ENCODE measurements at places on chromosomes 1 and 21.

GRCh38 chr1:195336812-195337211 is 1271.4 kb downstream of the KCNT2 start:
- H3K36me3 ChIP-seq: no peaks in the 10 kb centered on the region
- H3K4me3 ChIP-seq: no peak overlapping the region
- no peaks in the 10 kb centered on the region for H3K4me1 ChIP-seq
- DNase-seq: no peak
- no peak overlapping the region for H3K27ac ChIP-seq
- peaks cover 9% of the 10 kb centered on the region for H3K27me3 ChIP-seq

GRCh38 chr1:175927944-175928343 is 184.5 kb upstream of the TNR start:
- no peaks in the 10 kb centered on the region for H3K4me1 ChIP-seq
- no peaks in the 10 kb centered on the region for H3K36me3 ChIP-seq
- DNase-seq: no peak

DNA sequence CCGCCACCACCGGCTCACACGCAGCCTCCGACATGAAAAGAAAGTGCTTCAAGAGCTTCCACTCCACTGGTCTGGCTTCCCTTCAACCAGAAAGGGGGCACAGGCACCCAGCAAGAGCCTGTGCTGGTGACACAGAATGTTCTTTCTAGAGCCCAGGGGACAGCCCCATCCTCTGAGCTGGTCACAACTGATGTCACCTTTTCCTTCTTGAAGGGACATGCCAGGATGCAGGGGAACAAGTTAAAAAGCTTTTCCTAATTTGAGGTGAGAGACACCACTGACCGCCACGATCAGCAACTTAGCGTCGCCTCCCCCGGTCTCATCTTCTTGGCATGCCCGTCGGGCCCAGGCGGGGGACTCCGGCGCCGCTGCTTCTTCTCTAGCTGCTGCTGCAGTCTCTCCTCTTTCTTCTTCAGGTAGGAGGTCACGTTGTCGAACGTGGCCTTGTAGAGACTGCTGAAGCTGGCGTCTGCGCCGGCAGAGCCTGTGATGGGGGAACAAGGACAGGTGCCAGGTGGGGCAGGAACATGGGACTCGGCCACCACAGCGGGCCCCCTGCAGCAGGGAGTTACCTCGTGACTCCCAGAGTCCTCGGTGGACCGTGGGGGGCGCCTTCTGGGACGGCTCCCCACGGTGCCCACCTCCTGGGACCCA is 29.5 kb downstream of the WDR4 start:
- H3K36me3 ChIP-seq: peaks cover 8% of the 10 kb centered on the region
- no peak for DNase-seq
- peaks cover 8% of the 10 kb centered on the region for H3K4me1 ChIP-seq
- H3K4me3 ChIP-seq: no peak overlapping the region

DNA sequence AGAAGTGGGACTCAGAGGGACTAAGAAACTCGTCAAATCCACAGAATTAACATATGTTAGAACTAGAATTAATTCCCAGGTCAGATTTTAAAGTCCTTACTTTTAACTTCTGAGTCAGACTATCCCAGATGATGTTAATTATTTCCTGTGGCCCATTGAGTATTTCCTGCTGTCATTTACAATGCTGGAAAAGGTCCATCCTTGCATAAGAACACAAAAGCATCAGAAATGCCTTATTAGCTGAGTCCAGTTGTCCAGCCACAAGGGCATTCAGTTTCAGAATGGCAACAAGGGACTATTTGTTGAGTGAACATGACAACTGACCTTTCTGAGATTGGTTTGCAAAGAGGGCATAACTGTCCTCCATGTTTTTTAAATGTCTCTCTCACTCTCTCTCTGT is 16.5 kb upstream of the HIVEP3 start:
- H3K4me1 ChIP-seq: peaks cover 6% of the 10 kb centered on the region
- no peak for DNase-seq
- peaks cover 9% of the 10 kb centered on the region for H3K36me3 ChIP-seq
- no peak overlapping the region for H3K4me3 ChIP-seq
- no peak overlapping the region for H3K27ac ChIP-seq

DNA sequence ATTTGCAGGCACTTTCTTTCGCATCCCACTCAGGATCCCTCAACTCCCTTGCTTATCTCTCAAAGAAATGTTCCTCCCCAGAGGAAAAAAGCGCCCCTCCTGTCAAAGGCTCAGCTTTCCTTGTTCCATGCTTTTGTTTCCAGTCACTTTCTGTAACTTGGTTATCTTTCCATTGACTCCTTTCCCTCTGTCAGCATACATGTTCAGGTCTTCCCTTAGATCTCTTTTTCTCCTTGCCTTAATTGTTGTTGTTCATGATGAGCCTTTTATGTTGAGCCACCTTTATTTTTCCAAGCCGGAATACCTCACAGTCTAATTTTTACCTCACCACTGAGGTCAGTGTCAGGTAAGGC is 46.5 kb upstream of the PODN start:
- no peak for DNase-seq
- peaks cover 24% of the 10 kb centered on the region for H3K4me1 ChIP-seq
- H3K27ac ChIP-seq: peak overlapping the region; percentile 87
- no peaks in the 10 kb centered on the region for H3K27me3 ChIP-seq
- peaks cover 10% of the 10 kb centered on the region for H3K36me3 ChIP-seq

DNA sequence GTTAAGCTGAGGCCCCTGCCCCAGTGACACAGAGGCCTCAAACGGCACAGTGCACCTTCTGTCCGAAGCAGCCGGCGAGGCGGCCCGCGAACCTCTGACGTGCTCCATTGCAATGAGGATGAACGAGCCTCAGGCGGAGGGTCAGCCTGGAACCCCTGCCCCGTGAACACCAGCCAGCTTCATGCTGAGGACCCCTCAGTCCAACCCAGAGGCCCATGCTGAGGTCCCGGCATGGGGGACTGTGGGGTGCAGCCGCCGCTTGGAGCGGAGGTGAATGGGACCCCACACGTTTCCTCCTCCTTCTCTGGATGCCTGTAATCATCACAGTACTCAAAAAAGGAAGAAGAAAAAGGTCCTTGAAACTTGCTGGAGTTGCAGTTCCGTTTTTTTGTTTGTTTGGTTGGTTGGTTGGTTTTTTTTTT is 62.1 kb downstream of the PRKCZ start:
- no peaks in the 10 kb centered on the region for H3K27me3 ChIP-seq
- peaks cover 10% of the 10 kb centered on the region for H3K4me1 ChIP-seq
- DNase-seq: peak; percentile 5
- H3K4me3 ChIP-seq: no peak overlapping the region
- no peak overlapping the region for H3K27ac ChIP-seq

GRCh38 chr1:9592510-9593075 is 3.9 kb downstream of the TMEM201 start:
- peak overlapping the region; percentile 69 for H3K27ac ChIP-seq
- H3K4me3 ChIP-seq: no peak overlapping the region
- DNase-seq: no peak
- peaks cover 26% of the 10 kb centered on the region for H3K4me1 ChIP-seq

DNA sequence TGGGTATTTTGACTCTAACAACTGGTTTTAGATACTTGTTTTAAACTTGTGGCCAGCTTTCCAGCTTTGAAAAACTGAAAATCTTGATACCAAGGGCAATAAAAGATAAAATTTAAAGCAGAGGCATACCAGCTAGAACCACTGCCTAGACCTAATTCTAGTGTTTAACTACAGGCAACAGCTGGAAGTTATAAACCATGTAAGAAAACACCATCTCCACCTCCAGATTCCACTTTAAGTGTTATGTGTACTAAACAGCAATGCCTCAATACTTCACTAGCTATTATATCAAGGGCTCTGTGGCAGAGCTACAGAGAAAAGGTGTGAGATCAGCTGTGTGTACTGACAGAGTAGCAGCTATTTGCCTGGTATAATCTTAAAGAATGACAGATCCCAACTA is 69.5 kb downstream of the LPAR3 start:
- H3K4me3 ChIP-seq: no peak overlapping the region
- H3K4me1 ChIP-seq: peaks cover 12% of the 10 kb centered on the region
- no peaks in the 10 kb centered on the region for H3K36me3 ChIP-seq
- H3K27me3 ChIP-seq: no peaks in the 10 kb centered on the region
